DMS53 (cell line): ENCODE measurements at places on chromosomes 1 and 21.

DNA sequence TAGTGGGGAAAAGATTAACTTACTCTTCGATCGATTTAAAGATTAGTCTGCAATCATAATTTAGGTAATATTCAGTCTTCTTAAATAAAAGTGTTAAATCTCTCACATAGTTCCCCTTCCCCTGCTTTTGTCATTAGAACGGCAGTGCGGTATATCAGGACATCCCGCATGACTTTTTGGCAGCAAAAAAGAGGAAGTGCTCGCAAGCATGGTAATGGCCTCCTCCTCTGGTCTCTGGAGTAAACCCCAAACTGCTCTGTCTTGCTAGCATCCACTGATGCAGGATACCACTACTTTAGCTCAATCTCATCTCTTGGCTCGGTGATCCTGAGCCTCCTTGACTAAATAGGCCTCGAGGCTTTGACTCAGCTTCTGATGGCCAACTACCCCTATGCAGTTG is 78.7 kb upstream of the VAV3 start:
- no peak for DNase-seq

DNA sequence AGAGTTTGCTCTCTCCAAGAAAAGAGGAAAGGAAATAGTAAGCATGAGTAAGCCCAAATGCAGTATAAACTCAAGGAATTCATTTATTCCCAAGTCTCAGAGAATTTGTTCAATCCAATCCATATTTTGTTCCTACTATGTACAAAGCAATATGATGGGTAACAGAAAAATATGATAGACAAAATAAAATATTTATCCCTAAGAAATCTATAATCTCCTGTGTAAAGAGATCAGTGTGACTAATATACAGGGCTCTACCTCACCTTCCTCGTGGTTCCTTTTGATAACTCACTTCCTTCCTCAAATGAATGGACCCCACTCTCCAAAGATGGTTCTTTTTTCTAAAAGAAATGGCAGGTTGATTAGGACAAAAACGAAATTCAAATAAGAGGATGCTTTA is 7.6 kb downstream of the CLSPN start:
- DNase-seq = no peak

GRCh38 chr1:10399444-10399941 is 629 bp downstream of the PGD start:
- DNase-seq = no peak

- DNase-seq = no peak
These were observed 442.3 kb downstream of the GPATCH2 start for GRCh38 chr1:217188280-217189237.

- no peak for DNase-seq
These were observed 10.0 kb downstream of the LRRC40 start for GRCh38 chr1:70195342-70195741.

- DNase-seq = no peak
These were observed 14.6 kb downstream of the RAB7B start for GRCh38 chr1:205988585-205988995.
